AG10803 (cell line): ENCODE measurements at places on chromosomes 3 and 15.
A peak's percentile ranks its signal among the peaks of the same experiment; 100 is the strongest.

DNA sequence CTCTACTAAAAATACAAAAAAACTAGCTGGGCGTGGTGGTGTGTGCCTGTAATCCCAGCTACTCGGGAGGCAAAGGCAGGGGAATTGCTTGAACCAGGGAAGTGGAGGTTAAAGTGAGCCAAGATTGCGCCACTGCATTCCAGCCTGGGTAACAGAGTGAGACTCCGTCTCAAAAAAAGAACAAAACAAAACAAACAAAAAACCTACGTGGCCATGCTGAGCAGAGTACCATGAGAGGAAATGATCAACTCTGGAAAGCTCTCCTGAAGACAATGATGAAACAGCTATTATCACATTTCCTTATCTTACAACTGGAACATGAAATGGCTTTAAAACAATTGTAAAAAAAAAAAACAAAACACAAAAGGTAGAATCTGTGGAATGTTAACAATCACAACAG lies 75.2 kb downstream of the CHSY1 start:
- DNase-seq: no peak

DNA sequence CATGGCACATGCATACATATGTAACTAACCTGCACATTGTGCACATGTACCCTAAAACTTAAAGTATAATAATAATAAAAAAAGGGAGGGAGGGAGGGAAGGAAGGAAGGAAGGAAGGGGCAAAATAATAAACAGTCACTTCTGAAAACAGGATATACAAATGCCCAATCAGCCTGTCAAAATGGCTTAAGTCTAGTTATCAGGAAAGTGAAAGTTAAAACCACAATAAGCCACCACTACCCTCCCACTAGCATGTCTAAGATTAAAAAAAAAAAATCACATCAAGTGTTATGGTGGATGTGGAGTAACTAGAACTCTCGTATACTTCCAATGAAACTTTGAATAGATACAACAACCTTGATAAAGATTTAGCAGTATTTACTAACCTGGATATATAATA lies 145.6 kb upstream of the GMNC start:
- DNase-seq: no peak

- no peak for DNase-seq
Observed at GRCh38 chr3:9292516-9292915, 43.1 kb upstream of the SRGAP3 start.

- no peak for DNase-seq
Observed at GRCh38 chr15:44084171-44084570, 110.9 kb downstream of the FRMD5 start.

GRCh38 chr3:48558493-48559134 lies 2.0 kb upstream of the PFKFB4 start:
- no peak for DNase-seq

- no peak for DNase-seq
Observed at GRCh38 chr3:129648391-129648790, 41.9 kb upstream of the PLXND1 start.

DNA sequence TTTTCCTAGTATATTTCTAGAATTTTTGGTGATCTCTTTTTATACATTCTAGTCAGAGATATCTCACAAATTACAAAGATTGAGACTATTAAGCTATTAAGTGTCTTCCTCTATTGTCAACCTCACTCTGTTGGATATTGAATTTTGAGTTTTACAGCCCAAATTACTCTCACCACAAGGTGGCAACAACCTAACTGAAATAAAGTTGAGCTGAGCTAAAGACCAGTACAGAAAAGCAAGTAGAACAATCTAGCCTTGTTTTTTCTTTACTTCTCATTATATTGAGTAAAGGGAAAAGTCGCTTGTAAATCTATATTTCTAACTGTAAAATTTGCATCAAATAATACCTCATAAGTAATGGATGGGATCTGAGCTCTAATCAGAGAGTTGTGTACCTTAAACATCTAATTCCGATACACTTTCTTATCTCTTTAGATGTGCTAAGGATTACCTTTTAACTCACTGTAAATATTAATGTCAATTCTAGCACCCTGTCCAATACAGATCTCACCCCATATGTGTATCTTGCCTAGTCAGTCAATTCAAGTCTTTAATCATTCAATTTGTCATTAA lies 13.6 kb upstream of the COMMD2 start:
- DNase-seq: peak; percentile 58
